Activated CD4-positive, alpha-beta memory T cell treated with anti-CD3 and anti-CD28 coated beads, Interleukin-2, amount 10 ng/mL, durations not matched to agents 7 days and 5 days (primary cell): ENCODE measurements at places on chromosomes 1 and 21.

DNA sequence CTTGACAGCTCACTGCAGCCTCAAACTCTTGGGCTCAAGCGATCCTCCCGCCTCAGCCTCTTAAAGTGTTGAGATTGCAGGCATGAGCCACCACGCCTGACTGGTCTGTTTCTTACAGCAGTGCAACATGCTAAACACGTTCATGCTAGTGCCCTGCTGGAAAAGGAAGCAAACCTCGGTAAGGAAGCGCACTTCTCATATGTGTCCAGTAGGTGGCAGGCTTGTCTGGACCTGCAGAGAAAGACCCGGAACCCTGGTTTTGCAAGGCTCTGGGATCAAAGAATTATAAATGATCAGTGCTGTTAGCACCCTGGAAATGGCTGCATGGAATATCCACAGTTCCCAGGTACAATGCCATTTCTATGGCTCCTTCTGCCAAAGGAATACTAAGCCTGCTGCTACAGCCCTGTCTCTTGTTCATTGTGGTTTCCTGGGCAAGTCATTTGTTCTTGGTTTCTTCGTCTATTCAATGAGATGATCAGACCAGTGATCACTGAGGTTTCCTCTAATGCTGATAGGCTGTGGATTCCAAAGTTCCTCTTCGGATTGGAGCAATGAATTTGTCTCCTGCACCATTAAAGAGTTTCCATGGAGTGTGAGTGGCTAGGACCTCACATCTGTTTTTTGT is 15.9 kb downstream of the RNU5D-1 start:
- DNase-seq, result peak; percentile 74

GRCh38 chr1:65253800-65254319 is 55.5 kb upstream of the DNAJC6 start:
- no peak for DNase-seq

- DNase-seq, result no peak
Measured at GRCh38 chr1:89952605-89953130, 42.2 kb upstream of the ZNF326 start.

GRCh38 chr1:14302025-14302424 is 296.5 kb upstream of the KAZN start:
- no peak for DNase-seq

DNA sequence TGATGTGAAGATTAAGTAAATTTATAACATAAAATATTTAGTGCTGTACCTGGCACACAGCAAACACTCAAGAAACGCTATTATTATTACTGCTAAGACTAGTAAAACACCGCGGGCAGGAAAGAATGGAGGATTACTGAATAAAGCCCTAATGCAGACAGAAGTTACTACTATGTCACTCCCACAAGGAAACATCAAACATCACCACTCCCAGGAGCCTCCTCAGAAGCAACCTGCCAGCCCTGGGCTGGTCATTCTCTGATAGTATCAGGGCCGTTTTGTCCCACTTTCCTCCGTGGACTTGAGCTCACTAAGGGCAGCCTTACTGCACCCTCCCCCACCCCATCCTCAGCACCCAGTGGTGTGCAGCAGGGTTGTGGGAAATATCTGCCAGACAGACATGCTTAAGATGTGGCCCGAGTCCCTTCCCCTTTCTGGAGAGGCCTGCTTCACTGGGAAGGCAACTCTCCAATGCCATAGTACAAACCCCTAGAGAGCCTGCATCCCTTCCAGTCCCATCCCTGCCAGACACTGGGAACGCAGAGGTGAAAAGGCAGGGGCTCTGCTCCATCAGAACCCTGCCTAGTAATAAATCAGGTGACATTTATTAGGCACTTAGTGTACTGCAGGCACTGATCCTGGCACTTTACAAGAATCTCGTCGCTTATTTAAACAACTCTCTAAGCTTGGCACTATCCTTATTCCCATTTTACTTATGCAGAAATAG is 41.7 kb upstream of the ECE1 start:
- DNase-seq, result no peak

DNA sequence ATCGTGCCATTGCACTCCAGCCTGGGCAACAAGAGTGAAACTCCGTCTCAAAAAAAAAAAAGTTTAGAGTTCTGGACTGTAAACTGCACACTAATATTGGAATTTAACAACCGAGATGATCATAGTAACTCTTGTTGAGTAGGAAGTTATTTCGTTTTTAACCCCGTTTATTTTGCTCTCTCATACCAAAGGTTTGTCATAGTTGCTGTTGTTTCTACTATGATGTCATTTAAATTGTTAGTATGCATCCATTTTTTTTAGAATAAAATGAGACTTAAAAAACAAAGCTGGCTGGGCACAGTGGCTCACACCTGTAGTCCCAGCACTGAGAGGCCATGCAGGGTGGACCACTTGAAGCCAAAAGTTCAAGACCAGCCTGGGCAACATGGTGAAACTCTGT is 49.3 kb downstream of the DOP1B start:
- no peak for DNase-seq

- no peak for DNase-seq
Measured at GRCh38 chr1:92843429-92844352, 11.9 kb downstream of the RPL5 start.

DNA sequence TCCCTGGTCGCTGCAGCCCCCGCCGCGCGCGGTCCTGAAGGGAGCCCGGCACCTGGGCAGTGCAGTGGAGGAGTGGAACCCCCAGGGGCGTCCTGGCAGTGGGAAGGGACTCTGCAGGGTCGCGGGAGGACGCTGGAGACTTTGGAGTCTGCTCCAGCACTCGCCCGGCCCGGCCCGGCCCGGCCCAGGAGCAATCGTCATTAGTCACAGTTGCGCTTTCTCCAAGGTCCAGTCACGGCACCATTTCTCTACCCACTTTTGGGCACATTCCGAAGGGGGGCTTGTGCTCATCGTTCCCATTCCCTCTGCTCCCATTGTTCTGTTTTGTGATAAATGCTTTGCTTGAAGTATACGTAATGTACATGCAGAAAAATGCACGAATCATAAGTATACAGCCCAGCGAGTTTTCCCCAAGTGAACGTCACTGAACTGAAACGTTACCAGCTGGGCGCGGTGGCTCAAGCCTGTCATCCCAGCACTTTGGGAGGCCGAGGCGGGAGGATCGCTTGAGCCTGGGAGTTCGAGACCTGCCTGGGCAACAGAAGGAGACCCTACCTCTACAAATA is 999 bp downstream of the THAP3 start:
- peak; percentile 19 for DNase-seq

GRCh38 chr1:240126821-240127220 is 35.1 kb downstream of the FMN2 start:
- no peak for DNase-seq

- DNase-seq, result no peak
Measured at GRCh38 chr1:14280909-14281308, 317.6 kb upstream of the KAZN start.

- no peak for DNase-seq
Measured at GRCh38 chr1:228935198-228935663, 200.0 kb downstream of the RHOU start.

DNA sequence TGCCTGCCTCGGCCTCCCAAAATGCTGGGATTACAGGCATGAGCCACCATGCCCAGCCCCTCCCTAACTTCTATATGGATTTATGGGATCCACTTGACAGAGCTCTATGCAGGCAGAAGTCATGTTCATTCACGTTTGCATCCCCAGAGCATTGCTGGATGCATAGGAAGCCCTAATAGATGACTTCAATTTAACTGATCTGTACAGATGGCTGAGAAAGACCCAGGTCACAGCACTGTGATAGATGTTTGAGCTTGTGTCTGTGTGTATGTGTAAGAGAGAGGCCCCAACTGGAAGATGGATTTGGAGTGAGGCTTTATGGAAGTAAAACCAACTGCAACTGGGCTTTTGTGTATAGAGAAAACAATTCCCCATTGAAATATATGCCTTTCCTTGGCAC is 30.9 kb upstream of the PLXNA2 start:
- no peak for DNase-seq

DNA sequence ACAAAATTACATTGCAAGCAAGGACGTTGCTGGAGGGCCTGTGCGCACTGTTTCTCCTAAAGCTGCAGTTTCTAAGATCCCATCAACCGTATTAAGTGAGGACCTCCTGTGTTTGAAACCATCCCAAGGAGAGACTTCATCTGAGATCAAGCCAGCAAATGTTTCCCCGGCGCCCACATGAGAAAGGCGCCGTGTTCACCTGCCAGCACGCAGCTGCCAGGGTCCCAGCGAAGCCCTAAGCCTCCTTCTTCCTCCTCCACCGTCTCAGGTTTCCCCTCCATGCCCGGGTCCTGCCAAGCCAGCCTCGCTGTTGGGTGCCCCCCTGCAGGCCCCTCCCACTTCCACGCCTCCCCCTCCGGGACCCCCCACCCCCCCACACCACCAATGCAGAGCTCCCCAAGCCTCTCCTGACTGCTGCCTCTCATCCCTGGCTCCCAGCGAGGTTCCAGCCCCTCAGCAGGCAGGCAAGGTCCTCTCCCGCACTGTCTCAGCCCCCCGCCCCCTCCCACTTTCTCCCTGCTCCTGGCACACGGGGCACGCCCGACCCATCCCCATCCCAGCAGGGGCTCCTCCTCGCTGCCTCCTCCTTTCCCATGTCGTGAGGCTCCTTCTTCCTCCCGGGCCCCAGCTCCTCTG is 8.6 kb upstream of the TFF1 start:
- DNase-seq, result no peak

- DNase-seq, result no peak
Measured at GRCh38 chr1:110361856-110362255, 22.7 kb downstream of the RBM15 start.

DNA sequence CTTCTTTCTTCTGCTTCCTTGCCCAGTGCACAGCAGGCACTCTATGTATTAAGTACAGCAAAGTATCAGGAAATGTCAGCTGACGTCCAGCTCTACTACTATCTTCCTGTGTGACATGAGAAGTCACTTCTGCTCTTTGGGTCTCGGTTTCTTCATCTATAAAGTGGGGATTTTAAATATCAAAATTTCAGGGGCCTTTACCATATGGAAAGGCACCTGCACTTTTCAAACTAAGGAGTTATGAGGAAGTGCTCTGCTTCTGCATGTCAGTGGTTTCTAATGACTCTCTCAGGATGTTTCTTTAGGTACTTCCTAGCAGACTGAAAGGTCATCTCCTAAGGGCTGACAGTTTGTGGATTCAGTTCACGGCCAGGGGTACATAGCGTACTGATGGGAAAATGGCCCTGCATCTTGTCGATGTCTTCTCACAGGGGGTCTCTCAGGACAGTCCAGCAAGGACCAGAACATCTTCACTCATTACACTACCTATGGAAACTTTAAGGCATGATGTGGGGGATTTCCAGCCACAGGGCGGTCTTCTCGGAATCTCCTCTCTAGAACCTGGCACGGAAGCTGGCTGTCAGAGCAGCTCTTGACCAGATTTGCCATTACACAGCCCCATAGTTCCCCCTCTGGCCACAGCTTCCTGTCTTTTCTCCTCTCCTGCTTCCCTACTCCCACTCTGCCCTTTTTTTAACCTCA is 42.0 kb upstream of the MTF1 start:
- DNase-seq, result no peak

GRCh38 chr1:94105957-94106529 is 14.9 kb downstream of the ABCA4 start:
- DNase-seq, result no peak

DNA sequence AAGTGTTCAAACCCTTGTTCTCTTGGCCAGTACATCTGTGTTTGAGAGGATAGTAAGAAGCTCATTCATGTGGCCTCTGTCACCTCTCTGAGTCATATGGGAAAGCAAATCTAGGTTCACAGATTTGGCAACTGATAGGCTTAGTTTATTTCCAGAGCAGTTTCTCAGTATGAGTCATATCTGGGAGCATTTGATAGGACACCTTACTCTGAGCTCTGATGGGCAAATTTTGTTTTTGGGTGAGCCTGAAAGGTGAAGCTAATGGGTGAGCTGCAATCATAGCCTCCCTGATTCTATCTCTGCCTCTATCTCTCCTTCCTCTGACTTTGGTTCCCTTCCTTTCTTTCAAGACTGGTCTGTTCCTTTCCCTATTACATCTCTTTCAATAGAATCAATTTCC is 134.4 kb downstream of the S1PR1 start:
- peak; percentile 19 for DNase-seq

- DNase-seq, result peak; percentile 59
Measured at GRCh38 chr21:35045542-35046262, 3.4 kb downstream of the RUNX1 start.

GRCh38 chr1:11492235-11492634 is 13.3 kb downstream of the DISP3 start:
- DNase-seq, result no peak

GRCh38 chr1:224245188-224245587 is 62.1 kb downstream of the DEGS1 start:
- DNase-seq, result peak; percentile 60

DNA sequence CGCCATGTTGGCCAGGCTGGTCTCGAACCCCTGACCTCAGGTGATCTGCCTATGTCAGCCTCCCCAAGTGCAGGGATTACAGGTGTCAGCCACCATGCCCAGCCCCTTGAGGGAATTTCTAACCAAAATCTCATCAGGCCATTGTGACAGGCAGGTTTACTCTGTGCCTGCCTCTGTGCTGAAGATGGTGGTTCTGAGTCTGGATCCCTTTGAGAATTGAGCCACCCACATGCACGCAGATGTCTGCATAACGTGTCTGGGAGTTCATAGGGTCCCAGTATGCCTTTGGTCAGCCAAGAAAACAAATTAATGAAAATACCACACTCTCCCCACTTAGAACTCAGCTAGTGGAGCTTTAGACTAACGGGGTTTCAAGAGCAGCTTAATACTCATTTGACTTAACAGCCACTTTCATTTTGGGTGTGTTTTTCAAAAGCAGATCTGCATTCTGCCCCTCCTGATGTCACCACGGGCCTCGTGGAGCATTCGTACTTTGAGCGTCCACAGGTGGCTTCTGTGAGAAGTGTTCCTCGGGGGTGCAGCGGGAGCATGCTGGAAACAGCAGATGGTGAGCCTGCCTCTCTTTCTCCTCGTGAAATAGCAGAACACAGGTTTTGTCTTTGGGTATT is 45.3 kb downstream of the DIP2A start:
- no peak for DNase-seq
